Activated CD4-positive, alpha-beta T cell treated with anti-CD3 and anti-CD28 coated beads, Interleukin-2, amount 10 ng/mL, durations not matched to agents 24 days and 14 days (primary cell): ENCODE measurements at places on chromosomes 16 and 17. TPM values are rescaled to one million over a fixed set of nuclear protein-coding genes. Genes with fewer than 3 reads are reported as not detected.

GRCh38 chr17:28405632-28406472, at the start of gene SLC46A1:
Gene SLC46A1, minus strand, starts transcription at chr17:28406212. Its CDS starts 98 bp downstream, at chr17:28406114.
- DNase-seq, result peak; percentile 81

Gene ZACN
- 4.1 TPM in 2 replicates for total RNA-seq

Gene SCGB1C2
- total RNA-seq, result not detected in 2 replicates

Gene RSAD1
- total RNA-seq, result 53.6 and 61.2 TPM in 2 replicates

DNA sequence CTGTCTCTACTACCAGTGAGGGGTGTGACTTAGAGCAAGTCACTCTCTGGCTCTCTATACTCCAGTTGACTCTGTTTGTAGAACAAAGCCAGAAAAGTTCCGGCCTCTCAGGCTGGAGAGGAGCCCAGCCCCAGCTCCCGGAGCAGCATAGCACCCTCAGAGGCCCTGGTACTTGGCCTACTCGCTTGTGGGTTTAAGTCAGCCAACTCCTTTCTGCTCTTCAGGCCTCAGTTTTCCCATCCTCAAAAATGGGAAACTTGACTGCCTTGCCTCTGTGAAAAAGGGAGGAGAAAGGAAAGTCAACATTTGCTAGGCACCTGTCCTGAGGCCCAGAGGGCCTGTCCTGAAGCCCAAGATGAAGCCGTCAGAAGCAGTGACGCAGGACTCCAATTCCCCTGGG, 1.1 kb downstream of the CHST6 start:
- no peak for DNase-seq

GRCh38 chr17:52147431-52147830, 11.1 kb downstream of the CA10 start:
- no peak for DNase-seq

- DNase-seq, result no peak
Observed at GRCh38 chr16:54022362-54022761, 264.2 kb downstream of the IRX3 start.

DNA sequence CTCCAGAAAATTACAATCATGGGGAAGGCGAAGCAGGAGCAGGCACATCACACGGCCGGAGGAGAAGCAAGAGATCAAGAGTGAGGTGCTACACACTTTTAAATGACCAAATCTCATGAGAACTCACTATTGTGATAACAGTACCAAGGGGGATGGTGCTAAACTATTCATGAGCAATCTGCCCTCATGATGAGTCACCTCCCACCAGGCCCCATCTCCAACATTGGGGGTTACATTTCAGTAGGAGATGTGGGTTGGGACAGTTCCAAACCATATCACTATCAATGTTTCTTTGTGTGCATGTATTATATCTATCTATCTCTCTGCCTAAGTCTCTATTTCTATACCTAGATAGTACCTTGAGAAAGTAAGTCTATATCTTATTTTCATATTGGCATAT, 724.8 kb downstream of the CDH11 start:
- no peak for DNase-seq

- no peak for DNase-seq
Observed at GRCh38 chr17:2418572-2418971, 17.7 kb upstream of the MNT start.

- DNase-seq, result peak; percentile 93
Observed at GRCh38 chr17:41811549-41812380, at the start of gene P3H4. Gene P3H4, minus strand, starts transcription at chr17:41811949. Its CDS starts 34 bp downstream, at chr17:41811915.

DNA sequence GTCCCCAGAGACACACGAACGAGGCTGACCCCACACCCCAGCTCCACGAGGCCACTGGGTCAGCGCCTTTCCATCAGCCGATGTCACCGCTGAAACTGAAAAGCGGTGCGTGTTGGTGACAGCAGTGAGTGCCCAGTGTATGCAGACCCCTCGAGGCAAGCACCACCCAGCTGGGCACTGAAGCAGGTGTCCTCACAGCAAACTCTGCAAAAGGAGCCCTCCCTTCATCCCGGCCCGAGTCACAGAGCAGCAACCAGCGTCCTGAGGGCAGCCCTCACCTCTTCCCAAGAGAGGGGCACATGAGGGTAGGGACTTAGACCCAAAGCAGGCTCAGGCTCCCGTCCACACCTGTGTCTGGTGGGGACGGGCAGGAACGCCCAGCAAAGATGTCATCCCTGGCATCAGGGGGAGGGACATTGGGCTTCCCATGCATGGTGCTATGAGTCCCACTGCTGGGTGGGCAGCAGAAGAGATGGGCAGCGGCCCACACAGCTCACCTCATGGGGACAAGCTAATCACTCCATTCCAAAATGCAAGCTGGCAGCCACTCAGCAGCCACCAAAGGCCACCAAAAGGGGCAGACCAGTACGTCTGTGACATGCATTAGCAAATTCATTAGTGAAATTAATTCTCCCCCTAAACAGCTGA, 49.2 kb downstream of the RBFOX3 start:
- DNase-seq, result no peak

Gene TP53TG3B
- total RNA-seq, result not detected in 2 replicates

Gene SMPD3
- 0.09 and 0.40 TPM in 2 replicates for total RNA-seq

DNA sequence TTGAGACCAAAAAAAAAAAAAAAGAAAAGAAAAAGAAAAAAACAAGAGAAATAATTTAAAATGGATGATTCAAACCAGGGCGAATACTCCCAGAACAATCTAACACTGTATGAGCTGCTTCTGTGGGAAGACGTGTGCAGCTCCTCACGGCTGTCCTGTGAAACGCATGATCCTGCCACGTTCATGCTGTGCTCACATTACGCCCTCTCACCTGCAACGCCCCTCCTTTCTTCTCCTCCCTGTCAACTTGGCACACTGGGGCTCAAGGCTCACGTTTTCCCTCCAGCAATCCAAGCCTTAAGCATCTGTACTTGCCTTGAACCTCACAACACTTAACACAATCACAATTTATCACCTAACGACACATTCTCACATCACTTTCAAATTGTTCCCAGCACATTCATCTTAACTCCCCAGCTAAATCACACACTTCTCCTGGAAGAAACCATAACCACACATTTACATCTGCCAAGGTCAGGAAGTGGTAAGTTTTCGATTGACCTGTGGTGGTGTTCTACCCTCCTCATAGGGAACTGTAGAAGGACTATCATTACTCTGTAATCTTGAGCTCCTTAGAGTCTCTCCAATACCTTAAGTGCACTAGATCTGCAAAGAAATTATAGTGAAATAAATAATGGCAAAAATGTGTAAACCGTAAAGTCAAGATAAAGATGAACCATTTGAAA, 29.1 kb downstream of the MBTPS1 start:
- no peak for DNase-seq

- DNase-seq, result no peak
Observed at GRCh38 chr17:16474012-16474725, 17.8 kb downstream of the LRRC75A start.

DNA sequence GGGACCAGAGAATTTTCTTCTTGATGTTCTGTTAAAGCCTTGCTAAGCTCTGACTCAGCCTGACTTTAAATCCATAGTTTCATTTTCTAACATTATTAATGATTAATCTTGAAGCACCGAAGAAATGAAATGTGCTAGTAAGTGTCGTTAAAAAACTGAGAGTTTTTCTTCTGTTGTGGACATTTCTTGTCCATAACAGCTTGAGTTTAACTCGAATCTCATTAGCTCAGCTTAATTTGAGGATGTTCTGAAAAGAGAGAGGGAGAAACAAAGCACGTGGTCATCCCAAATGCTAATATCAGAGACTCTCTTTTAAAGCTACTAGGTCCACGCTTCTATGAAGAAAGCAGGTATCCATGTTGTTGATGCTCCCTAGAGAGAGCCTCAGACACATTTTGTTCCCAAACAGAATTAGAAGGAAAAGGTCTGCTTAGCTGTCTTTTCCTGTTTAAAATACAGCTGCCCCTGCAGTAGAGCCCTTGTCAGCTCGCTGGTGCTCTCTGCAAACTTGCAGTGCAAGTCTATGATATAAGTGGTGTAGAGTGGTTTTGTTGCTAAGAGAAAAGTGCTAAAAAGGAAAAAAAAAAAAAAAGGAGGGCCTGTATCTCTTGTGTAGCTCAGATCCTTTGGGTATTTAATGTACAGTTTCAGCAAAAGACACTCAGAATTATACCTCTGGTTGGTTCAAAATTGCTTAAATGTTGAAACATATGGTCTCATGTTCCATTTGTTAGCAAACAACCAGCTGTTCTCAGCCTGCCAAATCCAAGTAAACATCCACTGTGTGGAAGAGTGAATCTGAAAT, 191.1 kb upstream of the TBX2 start:
- DNase-seq, result no peak

DNA sequence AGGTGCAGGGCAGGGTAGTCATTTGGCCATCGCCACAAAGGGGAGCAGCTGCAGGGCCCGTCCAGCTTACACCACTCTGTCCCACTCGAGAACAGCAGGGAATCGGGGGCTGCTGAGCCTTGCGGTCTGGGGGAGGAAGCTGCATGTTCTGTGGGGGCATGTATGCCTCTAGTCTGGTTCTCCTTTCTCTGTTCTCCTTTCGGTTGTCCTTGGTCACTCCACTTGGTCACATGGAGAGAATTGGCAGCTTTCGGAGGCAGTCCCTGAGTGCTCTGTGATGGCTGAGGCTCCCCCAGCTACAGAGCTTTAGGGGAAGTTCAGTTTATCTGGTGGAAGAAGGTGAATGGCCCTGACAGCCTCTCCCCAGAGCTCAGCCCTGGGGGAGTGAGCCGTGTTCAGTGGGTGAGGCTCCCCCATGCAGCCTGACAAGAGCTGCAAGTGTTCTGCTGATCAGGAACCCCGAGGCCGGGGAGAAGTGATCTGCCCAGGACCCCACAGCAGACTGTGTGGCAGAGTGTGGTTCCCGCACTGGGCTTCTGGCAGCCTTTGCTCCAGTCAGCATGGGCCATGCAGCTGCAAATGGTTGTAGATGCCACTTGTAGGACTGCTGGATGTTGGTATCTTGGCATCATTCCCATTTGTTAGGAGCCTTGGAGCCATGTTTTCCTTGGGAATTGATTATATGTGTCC, 22.3 kb upstream of the SMPD3 start:
- no peak for DNase-seq

GRCh38 chr16:85401917-85402766, 211.0 kb upstream of the GSE1 start:
- no peak for DNase-seq

DNA sequence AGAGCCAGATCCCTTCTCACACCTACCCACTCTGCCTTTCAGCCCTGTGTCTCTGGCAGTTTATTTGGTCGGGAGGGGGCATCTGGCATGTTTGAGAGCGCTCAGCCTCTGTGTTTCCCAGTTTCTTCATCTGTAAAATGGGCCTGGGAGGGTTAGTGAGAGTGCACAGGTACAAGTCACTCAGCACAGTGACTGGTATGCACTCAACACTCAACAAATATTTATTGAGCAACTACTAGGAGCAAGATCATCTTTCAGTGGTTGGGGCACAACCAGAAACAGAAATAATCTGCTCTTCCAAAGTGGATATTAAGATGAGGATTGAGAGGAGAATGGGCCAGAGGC, 13.7 kb upstream of the SRCIN1 start:
- DNase-seq, result no peak

DNA sequence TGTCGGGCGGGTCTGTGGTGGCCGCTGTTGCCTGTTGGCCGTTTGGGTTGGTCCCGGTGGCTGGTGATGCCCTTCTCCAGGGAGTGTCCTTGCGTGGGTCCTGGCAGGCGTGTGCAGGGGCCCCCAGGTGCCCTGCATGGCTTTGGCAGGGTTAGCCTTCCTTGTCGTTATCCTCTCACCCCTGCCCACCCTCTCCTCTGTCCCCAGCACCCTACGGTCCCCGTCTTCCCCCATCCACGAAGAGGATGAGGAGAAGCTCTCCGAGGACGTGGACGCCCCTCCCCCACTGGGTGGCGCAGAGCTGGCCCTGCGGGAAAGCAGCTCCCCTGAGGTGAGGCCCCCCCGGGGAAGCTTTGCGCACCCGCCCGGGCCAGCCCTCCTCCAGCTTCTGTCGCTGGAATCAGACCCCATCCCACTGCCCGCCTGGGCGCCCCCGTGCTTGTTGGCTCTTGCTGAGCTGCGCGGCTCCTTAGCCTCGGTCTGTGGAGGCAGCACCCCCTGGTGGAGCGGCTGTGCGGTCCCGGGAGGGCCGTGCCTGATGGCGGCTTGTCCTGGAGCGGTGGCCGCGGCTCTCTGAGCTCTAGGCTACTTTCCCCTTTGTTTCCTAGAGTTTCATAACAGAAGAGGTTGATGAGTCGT, 10.6 kb upstream of the NUDT16L1 start:
- peak; percentile 79 for DNase-seq

Gene TNP2
- total RNA-seq, result not detected in 2 replicates

- no peak for DNase-seq
Observed at GRCh38 chr16:84752600-84752999, 52.8 kb downstream of the USP10 start.

DNA sequence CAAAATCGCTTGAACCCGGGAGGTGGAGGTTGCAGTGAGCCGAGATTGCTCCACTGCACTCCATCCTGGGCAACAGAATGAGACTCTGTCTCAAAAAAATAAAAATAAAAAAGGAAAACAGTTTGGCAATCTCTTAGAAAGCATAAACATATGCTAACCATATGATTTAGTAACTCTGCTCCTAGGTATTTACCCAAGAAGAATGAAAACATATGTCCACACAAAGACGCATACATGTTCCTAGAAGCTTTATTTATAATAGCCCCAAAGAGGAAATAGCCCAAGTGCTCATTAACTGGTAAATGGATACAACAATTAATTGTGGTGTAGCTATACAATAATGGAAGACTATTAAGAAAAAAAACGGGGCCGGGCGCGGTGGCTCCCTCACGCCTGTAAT, 18.5 kb upstream of the CDH1 start:
- no peak for DNase-seq

DNA sequence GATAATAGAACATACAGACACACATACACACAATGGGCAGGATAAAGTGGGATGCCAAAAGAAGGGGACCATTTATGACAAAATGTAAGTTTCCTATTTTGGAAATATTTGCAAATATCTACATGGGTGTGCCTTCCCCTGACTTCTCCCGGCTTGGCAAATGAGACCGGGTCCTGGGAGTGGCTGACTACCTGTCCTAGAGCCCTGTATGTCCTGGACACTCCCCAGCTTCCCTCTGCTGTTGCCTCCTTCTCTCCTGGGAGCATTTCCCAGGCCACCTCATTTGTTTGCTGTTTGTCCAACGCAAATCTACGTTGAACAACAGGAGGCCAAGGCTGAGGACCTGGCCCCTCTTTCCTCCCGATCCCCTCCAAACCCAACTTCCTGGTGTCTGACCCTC, 16.9 kb downstream of the PECAM1 start:
- no peak for DNase-seq

- DNase-seq, result no peak
Observed at GRCh38 chr17:50683434-50684287, 24.1 kb downstream of the ANKRD40 start.

GRCh38 chr17:3318336-3318735, 20.2 kb upstream of the OR3A1 start:
- no peak for DNase-seq

- no peak for DNase-seq
Observed at GRCh38 chr17:78692460-78693010, 89.5 kb downstream of the CYTH1 start.

- no peak for DNase-seq
Observed at GRCh38 chr17:36592316-36592715, 637 bp downstream of the DHRS11 start.

Gene COL1A1
- total RNA-seq, result 1.6 and 2.0 TPM in 2 replicates

DNA sequence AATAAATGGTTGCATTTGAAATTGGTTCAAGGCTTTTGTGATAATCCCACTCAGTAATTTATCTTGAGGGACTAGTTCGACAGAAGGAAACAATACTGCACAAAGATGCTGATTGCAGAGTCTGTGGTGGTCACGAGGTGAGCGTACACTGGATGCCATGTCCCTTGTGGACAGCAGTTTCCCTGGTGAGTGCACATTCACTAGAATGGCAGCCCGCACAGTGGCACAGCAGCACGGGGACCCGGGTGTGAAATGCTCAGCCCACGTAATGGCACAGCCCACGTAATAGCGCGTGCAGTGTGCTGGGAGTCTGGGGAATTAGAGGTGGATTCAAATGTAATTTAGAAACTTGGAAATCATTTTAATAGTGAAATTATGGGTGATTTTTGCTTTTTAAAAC, 154.0 kb downstream of the LGALS9B start:
- DNase-seq, result no peak

Gene LGALS9B
- not detected in 2 replicates for total RNA-seq
